ENCODE measurements at places on chromosomes 3 and 15.

DNA sequence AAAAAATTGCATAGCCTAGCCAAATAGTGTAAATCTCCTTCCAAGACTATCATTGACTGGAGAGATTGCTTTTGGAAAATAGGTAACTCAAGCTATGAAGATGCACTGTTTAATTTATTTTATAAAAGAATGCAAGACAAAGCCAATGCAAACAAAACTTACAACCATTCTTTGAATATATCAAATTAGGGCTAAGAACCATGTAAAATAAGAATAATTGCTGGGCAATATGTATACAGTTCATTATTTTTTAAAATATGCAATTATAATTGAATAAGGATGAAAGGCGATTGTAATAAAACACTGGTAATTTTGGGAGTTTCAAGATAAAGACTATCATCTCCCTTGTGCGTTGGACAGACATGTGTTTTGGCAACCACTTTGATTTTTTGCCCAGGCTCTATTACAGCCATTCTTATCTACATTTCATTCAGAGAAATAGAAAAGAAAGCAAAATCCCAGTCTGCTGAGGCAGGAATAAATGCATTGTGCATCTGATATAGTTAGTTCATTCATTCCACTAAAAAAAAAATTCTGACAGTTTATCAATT, 242.3 kb upstream of the ROBO1 start:
- no peak for DNase-seq

DNA sequence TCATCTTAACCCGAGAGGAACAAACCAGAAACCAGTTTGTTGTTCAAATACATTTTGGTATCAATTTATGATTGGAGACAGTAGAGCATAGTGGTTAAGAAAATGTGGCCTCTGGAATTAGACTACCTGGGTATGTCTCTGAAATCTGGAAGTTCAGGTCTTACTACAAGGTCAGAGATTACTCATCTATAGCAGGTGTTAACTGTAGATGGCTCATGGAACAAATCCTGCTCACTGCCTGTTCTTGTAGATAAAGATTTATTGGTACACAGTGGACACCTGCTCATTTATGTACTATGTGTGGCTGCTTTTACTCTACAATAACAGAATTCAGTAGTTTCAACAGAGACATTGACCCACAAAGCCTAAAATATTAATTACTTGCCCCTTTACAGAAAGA, 413.3 kb downstream of the CNTN6 start:
- DNase-seq, result no peak

- DNase-seq, result no peak
These were observed 12.0 kb downstream of the PTH1R start for GRCh38 chr3:46889381-46890110.

DNA sequence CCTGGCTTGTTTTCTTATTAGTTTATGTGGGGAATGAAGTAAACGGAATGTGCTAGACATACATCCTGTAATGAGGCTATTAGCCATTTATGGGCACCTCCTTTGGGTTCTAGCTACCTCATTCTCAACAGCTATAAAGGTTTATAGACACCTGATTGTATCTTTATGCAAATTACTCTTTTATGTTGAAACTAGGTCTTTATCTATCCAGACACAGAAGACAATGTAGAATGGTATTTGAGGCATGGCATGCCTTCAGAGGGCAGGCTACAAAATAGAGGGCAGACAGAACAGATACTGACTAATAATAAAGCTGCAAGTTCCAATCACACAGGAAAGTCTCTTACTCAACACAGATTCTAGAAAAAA, 27.1 kb downstream of the TBC1D2B start:
- DNase-seq, result no peak

GRCh38 chr3:9100513-9100894, 137.2 kb upstream of the RAD18 start:
- no peak for DNase-seq

DNA sequence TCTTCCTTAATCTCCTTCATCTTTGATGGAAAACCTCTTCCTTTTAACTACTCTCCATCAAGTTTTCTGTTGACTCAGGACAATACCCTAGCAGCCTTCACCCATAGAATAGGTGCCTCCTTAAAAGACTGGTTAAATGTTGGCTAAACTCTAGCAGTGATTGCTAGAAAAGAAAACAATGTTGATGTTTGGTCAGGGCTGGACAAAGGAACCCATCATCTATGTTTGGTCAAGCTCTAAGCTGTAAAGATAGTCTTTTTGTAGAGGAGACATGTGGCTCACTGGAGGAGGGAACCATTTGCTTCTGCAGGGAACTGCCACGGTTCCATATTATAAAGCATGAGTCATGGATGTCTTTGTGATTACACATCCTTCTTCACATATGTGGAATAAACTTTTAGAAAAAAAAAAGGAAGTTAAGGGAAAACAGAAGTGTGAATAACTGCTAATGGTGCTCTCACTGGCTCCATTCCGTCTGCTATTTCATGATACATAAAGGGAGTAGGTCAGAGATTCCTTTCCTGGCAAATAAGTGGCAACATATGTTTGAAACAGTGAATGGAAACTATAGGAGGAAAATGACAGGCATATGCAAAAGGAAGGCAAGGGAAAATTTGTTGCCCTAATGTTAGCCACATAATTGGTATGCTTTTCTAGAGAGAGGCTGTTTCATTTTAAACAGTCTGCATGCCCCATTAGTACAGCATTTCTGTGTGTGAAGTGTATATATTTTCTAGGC, 78.2 kb downstream of the CMSS1 start:
- DNase-seq, result no peak

- DNase-seq, result no peak
These were observed 15.3 kb upstream of the SEMA3F start for GRCh38 chr3:50139718-50140423.

DNA sequence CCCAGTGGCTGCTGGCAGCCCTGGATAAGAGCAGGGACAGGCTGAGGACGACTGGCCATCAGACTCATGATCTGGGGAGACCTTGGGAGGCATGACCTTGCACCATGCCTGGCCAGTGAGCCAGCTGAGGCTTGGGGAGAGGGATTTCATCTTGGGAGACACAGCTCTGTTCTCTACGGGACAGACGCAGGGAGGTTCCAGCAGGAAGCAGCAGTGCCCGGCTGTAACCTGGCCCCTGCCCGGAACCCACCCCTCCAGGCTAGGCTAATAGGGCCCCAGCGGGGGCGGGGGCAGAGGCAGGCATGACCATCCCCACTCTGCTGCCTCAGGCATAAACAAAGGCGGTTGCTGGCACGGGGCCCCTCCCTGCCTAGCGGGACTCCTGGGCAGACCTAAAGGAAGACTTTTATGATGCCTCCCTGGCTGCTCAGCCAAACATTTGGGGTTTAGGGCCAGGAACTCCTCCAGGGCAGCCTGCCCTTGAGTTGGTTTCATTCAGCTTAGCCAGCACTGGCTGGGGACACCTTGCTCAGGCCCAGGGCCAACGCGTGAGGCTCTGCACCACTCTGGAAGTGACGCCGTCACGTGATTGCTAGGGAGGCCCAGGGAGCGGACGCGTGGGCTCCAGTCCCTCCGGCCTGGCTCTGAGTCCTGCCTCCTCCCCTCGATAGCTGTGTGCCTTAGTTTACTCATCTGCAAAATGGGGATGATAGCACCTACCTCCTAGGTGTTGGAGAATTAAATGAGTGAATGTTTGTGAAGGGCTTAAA, 27.6 kb downstream of the HDAC11 start:
- peak; percentile 70 for DNase-seq

DNA sequence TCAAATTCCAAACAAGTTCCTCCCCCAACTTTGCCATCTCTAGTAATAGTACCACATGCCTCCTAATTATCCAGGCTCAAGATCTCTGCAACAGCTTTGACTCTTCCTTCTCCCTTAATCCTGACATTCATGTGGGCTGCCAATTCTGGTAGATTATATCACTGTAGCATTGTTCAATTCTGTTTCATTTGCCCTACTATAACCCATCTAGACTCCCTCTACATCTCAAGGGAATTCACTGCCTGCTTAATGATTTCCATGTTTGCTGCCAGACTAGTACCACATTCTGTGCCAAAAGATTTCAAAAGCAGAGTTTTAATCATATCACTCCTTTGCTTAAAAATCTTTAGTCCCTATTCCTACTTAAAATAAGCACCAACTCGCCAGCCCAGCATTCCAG, 34.6 kb upstream of the PPIB start:
- DNase-seq, result no peak

GRCh38 chr3:108552267-108553159, 36.7 kb downstream of the CIP2A start:
- peak; percentile 13 for DNase-seq

DNA sequence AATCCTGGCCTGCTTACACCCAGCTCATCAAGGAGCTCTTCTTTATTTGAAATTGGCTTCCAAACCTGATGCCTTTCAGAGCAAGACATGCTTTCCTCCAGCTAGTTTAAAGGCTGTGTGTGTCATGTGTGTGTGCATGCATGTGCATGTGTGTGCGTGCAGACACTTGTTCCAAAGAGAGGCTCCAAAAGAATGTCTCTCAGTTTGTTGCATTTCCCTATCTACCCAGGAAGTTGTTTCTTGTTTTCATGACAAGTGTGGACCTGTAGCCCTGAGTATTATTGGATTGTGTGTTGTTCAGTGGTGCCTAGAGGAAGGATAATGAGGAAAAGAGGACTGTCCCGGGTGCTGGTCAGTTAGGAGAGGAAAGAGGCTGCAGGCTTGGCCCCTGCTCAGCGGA, 240.0 kb downstream of the THSD4 start:
- DNase-seq, result no peak

- no peak for DNase-seq
These were observed 40.4 kb downstream of the SRP14 start for GRCh38 chr15:39998511-39999077.

DNA sequence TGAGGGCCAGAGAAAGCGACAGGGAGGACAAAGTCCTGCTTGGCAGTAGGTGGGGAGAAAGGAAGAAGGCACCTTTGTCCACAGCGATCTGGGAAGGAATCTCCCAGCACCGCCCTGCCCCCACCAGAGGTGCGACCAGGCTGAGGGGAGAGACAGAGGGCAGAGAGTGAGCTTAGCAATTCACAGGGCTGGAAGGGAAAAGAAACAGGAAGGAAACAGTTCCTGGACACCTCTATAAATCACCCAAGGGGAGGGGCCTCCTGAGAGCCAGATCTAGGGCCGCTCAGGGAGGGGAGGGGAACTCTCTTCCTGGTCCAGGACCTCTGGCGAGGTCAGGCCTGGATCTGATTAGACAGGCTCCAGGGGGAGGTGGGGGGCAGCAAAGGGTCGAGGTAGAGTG, 35.4 kb downstream of the RNU5B-1 start:
- peak; percentile 60 for DNase-seq

GRCh38 chr3:167575000-167575600, 78.6 kb downstream of the WDR49 start:
- peak; percentile 23 for DNase-seq

DNA sequence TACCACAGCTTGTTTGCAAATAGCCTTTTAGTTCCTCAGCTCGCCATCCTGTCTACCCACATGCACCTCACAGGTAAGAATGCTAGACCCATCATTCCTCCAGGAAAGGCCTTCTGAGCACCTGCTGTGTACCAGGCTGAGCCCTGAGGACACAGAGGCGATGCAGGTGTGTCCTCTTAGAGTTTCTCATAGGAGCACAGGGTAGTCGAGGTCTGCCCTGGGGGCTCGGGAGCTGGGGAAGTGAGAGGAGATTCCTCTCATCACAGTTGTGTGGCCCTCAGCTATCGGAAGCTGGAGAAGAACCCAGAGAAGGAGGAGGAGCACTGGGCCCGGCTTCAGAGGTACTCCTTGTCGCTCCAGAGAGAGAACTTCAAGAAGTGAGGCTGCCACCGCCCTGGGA, 8.0 kb downstream of the MESP1 start:
- DNase-seq, result no peak

GRCh38 chr3:46540550-46540949, 25.6 kb downstream of the LRRC2 start:
- DNase-seq, result no peak

DNA sequence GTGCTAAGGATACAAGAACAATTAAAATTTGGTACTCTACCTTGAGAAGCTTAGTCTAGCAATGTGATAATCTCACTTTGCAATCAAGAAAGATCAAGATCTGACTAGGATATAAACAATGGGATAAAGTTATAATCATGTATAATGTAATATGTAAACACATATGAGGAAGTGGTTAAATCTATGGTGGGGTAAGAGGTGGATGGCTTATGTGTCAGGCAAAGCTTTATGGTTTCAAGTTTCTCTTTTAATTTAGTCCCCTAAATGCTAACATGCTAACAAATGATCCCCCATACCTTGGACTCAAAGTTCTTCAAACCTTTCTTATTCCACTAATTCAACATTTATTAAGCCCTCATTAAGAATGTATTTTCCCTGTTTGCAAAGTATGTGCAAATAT, 2.5 kb downstream of the RSL24D1 start:
- no peak for DNase-seq

DNA sequence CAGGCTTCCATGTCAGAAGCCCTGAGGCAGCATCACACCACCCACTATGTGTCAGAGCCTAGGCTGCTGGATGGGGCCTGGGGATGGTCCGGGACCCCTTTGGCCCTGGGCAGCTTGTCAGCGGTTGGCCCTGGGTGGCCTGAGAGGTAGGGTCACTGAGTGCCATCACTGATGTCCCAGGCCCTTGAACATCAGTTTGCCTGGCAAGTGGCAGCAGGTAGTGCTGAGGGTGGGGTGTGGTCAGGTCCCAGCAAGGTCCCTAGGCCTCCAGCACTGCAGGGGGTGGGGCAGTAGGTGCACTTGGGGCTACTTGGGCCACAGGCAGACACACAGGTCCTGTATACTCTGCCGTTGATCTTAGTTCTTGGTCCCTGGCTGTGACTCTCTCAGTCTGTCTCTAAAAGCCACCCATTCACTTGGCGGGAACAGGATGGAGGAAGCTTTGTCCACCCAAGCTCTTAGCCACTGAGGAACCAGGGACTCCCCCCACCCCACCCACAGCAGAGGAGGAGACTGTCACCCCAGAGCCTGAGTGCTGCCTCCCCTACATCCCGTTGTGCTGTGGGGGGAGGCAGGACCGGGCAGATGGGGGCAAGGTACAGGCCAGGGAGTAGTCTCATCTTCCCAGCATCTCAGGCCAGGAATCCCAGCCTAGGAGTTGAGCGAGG, 5.8 kb downstream of the GNAI2 start:
- no peak for DNase-seq

GRCh38 chr3:14467814-14468620, 65.6 kb downstream of the SLC6A6 start:
- DNase-seq, result peak; percentile 95

- no peak for DNase-seq
These were observed 108.5 kb downstream of the APBA2 start for GRCh38 chr15:28994142-28994830.

DNA sequence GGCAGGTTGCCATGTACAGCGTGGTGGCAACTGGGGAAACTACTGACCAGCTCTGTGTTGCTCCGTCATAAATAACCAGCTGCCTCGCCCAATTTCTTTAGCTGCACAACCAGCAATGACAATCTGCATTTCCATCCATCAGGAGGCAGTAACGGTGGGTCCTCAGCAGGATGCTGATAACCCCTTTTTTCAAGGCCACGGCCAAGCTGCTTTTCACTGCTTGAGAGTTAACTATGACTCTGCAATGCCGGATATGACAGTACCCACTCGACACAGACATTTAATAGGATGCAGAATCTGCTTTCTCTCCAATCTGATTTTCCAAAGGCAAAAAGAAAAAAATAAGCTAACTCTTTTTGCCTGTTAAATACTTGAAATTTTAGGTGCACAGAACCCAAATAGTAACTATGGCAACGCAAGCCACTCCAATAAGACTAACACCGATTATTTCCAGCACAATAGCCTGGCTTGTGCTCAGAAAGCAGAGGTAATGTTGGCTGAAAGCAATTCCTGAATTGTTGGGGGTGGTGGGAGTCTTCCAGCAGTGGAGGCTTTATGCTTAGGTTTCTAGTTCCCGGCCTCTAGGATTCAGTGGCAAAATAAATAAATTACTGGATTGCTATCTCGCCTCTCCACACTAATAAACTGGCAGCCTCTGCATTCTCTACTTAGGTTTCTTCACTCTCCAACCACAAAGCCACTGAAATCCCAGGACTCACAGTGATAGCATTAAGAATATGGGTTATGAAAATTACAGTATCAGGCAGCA, 31.2 kb upstream of the SRGAP3 start:
- DNase-seq, result peak; percentile 19
